ENCODE measurements at places on chromosomes 16 and 17.

GRCh38 chr17:8488901-8489300, 53.2 kb downstream of the NDEL1 start:
- no peak for DNase-seq

- no peak for DNase-seq
These were observed 44.6 kb upstream of the GSE1 start for GRCh38 chr16:85568519-85568918.

DNA sequence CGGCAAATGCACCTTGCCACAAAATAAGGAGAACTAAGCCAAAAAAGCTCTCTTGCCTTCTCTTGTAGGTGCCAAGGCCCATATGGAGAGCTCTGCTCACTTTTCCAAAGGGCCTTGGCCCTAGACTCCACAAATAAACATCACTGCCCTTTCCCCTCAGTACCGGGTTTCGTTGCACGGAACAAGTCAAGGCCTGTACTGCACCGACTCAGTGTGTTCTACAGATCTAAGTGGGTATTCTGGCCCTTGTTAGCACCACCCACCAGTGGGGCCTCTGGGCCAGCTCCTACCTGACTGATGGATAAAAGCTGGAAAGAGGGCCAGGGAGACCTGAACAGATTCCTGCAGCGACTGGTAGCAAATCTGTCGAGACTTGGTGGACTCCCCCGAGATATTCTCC, 43.7 kb upstream of the GSG1L start:
- DNase-seq = no peak

DNA sequence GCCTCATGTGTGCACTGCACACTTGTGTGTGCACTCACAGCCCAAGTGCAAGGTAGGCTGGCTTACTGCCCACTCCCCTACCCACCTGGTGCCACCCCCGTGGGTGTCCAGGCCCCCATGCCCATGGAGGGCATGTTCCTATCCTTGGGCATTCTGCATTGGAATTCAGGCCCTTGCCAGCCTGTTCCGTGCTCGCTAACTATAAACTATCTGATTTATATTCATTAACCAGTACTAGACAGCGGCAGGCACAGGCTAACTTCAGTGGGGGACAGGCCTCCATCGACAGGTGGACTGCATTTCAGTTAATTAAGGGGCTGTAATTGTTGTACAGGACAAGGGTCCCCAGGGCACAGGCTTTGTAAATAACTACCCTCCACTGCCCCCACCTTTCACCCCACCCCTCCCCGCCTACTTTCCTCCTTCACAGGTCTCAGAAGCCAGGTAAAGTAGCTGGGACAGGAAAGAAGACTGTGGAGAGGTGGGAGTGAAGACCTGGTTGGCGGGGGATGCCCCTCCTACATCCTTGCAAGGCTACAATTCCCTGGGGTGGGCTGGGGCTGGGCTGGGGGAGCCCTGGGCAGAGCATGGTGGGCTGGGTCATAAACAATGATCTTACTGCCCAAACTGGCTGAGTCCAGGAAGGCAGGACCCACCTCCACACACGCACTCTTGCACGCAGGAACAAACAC, 119.0 kb upstream of the LHX1 start:
- DNase-seq = no peak
